ENCODE measurements at places on chromosomes 7 and 10. TPM values are rescaled to one million over a fixed set of nuclear protein-coding genes. Genes with fewer than 3 reads are reported as not detected.
A peak's percentile ranks its signal among the peaks of the same experiment; 100 is the strongest.

The TUBAL3 gene
- not detected for total RNA-seq

The RGR gene
- not detected for total RNA-seq

The ALDH18A1 gene
- total RNA-seq: 30.7 TPM

The SMKR1 gene
- 3.8 TPM for total RNA-seq

DNA sequence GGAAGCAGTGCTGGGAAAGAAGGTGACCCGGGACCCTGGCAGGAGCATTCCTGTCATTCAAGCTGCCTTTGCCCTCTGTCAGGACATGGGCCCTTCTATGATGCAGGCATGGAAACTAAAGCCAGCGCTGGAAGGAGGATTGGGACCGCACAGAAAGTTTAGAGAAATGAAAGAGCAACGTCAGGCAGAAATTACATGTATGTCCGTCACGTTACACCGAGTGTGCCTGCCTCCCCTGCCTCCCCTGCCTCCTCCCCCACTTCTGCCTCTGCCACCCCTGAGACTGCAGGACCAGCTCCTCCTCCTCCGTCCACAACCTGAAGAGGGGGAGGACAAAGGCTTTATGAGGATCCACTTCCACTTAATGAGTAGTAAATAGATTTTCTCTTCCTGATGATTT, 13.9 kb upstream of the PWWP2B start:
- peaks cover 11% of the 10 kb centered on the region for H3K4me1 ChIP-seq
- no peak overlapping the region for H3K4me3 ChIP-seq
- DNase-seq: no peak
- no peaks in the 10 kb centered on the region for H3K27me3 ChIP-seq
- H3K36me3 ChIP-seq: no peaks in the 10 kb centered on the region

DNA sequence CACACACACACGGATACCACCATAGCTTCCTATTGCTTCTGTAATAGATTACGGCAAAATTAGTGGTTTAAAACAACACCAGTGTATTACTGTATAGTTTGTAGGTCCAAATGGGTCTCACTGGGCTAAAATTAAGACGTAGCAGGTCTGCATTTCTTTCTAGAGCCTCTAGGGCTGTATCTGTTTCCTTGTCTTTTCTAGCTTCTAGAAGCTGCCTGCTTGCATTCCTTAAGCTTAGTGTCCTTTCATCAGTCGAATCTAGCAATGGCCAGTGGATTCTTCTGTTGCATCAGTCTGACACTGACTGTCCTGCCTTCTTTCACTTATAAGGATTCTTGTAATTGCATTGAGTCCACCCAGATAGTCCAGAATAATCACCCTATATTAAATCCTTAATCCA, 882.3 kb downstream of the PCDH15 start:
- no peaks in the 10 kb centered on the region for H3K27me3 ChIP-seq
- H3K36me3 ChIP-seq: no peaks in the 10 kb centered on the region
- H3K4me1 ChIP-seq: no peaks in the 10 kb centered on the region
- H3K27ac ChIP-seq: no peak overlapping the region

GRCh38 chr7:135466442-135467206, 43.3 kb downstream of the CNOT4 start:
- no peak overlapping the region for H3K4me3 ChIP-seq
- peaks cover 6% of the 10 kb centered on the region for H3K4me1 ChIP-seq
- H3K27me3 ChIP-seq: no peaks in the 10 kb centered on the region
- no peak for DNase-seq
- H3K36me3 ChIP-seq: no peaks in the 10 kb centered on the region

The CYP2C18 gene
- total RNA-seq: not detected

DNA sequence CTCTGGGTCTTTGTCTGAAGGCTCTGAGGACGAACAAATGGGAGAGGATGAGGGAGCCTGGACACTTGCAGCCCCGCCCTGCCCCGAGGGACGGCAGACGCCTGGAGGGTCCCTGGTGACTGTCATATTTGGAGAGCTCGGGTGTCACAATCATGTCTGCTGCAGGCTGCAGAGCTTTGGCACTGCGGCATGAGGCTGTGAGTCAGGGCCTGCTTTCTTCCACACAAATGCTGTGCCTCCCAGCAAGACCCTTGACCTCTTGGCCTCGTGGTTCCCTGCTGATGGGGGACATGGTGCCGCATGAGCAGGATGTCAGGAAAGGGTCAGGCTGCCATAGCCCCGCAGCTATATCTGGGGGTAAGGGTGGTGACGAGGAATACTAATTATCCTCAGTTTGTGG, 64.9 kb upstream of the PPIF start:
- no peaks in the 10 kb centered on the region for H3K27me3 ChIP-seq
- DNase-seq: no peak
- peaks cover 21% of the 10 kb centered on the region for H3K36me3 ChIP-seq
- H3K4me1 ChIP-seq: peaks cover 49% of the 10 kb centered on the region
- no peak overlapping the region for H3K4me3 ChIP-seq

The CRTAC1 gene
- total RNA-seq: not detected

The TET1 gene
- total RNA-seq: 1.4 TPM

DNA sequence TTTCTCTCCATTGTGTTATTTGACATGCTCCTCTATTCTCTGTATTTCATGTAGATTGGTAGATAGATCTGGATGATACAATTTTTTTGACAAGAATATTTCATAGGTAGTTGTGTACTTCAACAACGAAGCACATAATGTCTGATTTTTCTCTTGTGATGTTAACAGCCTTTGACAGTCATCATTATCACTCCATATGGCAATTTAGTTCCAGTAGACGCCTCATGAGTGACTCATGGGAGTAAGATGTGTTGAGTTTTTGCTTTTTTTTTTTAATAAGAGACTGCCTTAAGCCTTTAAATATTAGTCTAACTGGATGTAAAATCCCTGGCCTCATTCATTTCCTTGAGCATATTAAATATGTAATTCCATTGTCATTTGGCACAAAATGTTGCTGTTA, 123.5 kb upstream of the ZNF32 start:
- H3K27ac ChIP-seq: no peak overlapping the region
- DNase-seq: no peak
- no peaks in the 10 kb centered on the region for H3K36me3 ChIP-seq
- no peaks in the 10 kb centered on the region for H3K4me1 ChIP-seq
- H3K4me3 ChIP-seq: no peak overlapping the region

- H3K4me1 ChIP-seq: no peaks in the 10 kb centered on the region
- H3K36me3 ChIP-seq: no peaks in the 10 kb centered on the region
- no peak overlapping the region for H3K4me3 ChIP-seq
- no peak overlapping the region for H3K27ac ChIP-seq
These were observed 311.2 kb upstream of the GNAI1 start for GRCh38 chr7:79823246-79823951.

The LIPF gene
- not detected for total RNA-seq

The WEE2 gene
- total RNA-seq: not detected

The PRF1 gene
- 1.0 TPM for total RNA-seq

DNA sequence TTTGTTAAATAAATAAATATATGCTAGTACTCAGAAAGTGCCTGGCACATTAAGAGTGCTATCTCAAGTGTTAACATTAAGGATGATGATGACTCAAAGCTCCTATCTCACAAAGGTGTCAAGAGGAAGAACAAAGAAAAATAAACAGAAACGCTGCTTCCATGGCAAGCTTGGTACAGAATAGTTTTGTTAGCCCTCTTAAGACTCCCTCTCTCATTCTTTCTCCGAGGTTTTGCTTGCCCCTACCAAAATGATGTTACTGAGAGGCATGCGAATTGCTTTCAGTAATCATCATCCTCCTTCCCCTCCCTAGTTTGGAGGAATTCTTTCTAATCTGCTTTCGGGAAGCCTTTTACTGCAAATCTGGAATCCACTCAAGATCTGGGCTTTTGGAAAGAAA, 96.7 kb downstream of the SORCS1 start:
- no peak for DNase-seq
- no peaks in the 10 kb centered on the region for H3K27me3 ChIP-seq
- H3K4me3 ChIP-seq: no peak overlapping the region

GRCh38 chr7:22144950-22145349, 199.3 kb upstream of the CDCA7L start:
- H3K27me3 ChIP-seq: no peaks in the 10 kb centered on the region
- H3K27ac ChIP-seq: no peak overlapping the region
- H3K4me1 ChIP-seq: peaks cover 5% of the 10 kb centered on the region

The CALHM1 gene
- 0.41 TPM for total RNA-seq

- no peaks in the 10 kb centered on the region for H3K27me3 ChIP-seq
- H3K36me3 ChIP-seq: no peaks in the 10 kb centered on the region
- H3K4me3 ChIP-seq: no peak overlapping the region
These were observed 91.2 kb upstream of the SEM1 start for GRCh38 chr7:96800824-96801223.

GRCh38 chr7:130009848-130010688, 41.1 kb downstream of the ZC3HC1 start:
- DNase-seq: peak; percentile 16
- H3K27me3 ChIP-seq: no peaks in the 10 kb centered on the region
- H3K27ac ChIP-seq: no peak overlapping the region
- H3K4me3 ChIP-seq: no peak overlapping the region
- H3K4me1 ChIP-seq: peaks cover 6% of the 10 kb centered on the region

DNA sequence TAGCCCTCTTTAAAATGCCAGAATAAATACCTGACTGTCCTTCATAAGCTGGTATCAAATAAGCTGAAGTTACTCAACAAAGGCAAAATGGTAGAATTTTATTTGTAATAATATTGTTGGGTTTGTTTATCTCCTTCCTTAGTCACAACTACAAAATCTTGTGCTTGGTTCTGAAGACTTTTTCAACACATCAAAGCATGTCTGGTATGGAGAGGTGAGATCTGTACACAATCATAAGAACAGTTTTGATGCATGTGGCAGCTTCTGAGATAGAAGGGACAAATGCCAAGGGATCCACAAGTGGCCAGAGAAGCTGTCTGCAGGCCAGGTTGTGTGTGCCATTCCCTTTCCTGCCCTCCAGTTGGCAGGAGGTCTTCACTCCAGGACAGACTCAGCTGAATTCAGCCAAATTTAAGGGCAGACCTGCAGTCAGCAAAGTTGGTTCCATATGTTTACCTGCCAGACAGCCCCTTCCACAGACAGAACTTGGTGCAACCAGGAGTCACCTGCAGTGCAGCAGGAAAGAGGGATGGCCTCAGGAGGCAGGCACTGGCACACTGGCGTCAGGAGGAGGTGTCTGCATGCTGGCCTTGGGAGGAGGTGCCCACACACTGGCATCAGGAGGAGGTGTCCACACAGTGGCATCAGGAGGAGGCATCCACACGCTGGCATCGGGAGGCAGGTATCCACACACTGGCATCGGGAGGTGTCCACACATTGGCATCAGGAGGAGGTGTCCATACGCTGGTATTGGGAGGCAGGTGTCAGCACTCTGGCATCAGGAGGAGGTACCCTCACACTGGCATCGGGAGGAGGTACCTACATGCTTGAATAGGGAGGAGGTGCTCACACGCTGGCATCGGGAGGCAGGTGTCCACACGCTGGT, 93.1 kb upstream of the IKZF1 start:
- H3K27me3 ChIP-seq: no peaks in the 10 kb centered on the region
- H3K36me3 ChIP-seq: no peaks in the 10 kb centered on the region
- H3K4me3 ChIP-seq: no peak overlapping the region
- DNase-seq: no peak
- peaks cover 24% of the 10 kb centered on the region for H3K4me1 ChIP-seq

GRCh38 chr10:79491143-79491835, 21.0 kb upstream of the EIF5AL1 start:
- DNase-seq: no peak
- no peaks in the 10 kb centered on the region for H3K4me1 ChIP-seq
- no peaks in the 10 kb centered on the region for H3K27me3 ChIP-seq
- no peaks in the 10 kb centered on the region for H3K36me3 ChIP-seq
- H3K27ac ChIP-seq: no peak overlapping the region

The ANXA11 gene
- 156 TPM for total RNA-seq

DNA sequence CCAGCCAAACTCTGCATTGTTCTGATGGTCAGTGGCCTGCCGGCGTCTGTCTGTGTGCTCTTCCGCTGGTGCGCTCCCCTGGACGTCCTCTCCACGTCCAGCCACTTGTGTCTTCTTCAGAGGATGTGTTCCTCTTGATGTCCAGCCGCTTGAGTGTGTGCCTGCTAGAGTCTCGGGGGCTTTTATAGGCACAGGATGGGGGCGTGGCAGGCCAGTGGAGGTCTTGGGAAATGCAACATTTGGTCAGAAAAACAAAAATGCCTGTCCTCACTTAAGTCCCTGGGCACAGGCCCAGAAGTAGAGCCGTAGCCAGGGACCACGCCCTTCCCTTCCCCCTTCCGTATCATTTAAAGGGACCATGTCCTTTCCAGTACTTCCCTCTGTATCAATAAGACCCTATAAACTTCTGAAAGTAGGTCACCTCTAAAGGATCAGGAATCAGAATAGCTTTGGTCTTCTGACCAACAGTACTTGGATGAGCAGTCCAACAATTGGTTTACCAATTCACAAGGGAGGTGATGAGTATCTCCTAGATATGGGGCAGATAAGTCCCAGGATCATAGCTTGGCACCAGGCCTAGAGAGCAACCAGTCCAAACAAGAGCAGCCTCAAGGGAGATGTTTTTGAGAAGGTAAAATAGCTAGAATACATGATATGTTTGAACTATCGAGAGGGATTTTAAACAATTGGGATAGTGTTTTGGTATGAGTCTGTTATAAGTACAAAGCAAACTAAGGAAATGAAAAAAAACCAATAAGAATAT, 32.2 kb upstream of the PNLIPRP3 start:
- no peak overlapping the region for H3K4me3 ChIP-seq
- no peak overlapping the region for H3K27ac ChIP-seq
- H3K36me3 ChIP-seq: no peaks in the 10 kb centered on the region
- DNase-seq: no peak

Data from B cell (primary cell).